ENCODE measurements at places on chromosomes 4 and X. TPM values are rescaled to one million over a fixed set of nuclear protein-coding genes. Genes with fewer than 3 reads are reported as not detected.

DNA sequence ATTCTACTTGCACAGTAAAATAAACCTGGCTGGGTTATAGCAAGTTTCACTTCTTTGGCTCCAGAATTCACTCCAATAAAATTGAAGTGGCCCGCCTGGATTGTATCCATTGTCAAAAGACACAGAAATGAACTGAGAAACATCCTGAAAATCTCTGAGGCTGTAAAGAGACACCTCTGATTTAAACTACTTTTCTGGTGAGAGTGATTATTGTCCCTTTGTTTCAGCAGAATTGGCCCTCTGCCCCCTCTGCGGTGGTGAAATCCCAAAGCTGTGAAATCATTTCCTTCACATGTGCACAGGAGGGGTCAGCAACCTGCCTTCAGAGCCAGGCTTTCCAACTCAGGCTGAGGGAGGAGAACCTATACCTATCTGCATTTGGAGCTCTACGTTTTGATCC lies 23.0 kb downstream of the GAB3 start:
- H3K27me3 ChIP-seq = no peaks in the 10 kb centered on the region
- peaks cover 74% of the 10 kb centered on the region for H3K4me1 ChIP-seq
- H3K36me3 ChIP-seq = no peaks in the 10 kb centered on the region
- peak; percentile 93 for DNase-seq
- H3K27ac ChIP-seq = peak overlapping the region; percentile 86
- no peak overlapping the region for H3K4me3 ChIP-seq

GRCh38 chr4:150098214-150098613 lies 20.0 kb downstream of the DCLK2 start:
- no peak overlapping the region for H3K27ac ChIP-seq
- no peak overlapping the region for H3K4me3 ChIP-seq
- no peaks in the 10 kb centered on the region for H3K36me3 ChIP-seq
- no peak for DNase-seq
- H3K27me3 ChIP-seq = no peaks in the 10 kb centered on the region

The CEP135 gene
- 4.0 TPM for total RNA-seq

DNA sequence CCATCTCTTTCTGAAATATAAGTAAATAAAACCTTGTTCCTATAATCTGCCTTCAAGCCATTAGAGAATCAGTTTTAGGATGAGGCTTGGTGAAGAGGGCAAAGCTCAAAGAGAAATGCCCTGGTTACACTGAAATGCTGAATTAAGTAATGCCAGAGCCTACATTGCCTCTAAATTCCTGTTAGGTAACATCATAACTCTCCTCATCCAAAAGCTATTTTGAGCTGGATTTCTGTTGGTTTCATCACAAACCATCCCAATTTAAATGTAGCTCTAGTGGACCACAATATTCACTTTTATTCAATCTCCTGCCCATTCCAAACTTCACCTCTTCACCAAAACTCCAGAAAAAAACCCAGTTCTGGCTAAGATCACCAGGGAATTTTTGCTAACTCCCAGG lies 1319.7 kb upstream of the TENM3 start:
- H3K4me3 ChIP-seq = no peak overlapping the region
- H3K27ac ChIP-seq = no peak overlapping the region
- H3K27me3 ChIP-seq = no peaks in the 10 kb centered on the region
- H3K36me3 ChIP-seq = no peaks in the 10 kb centered on the region

DNA sequence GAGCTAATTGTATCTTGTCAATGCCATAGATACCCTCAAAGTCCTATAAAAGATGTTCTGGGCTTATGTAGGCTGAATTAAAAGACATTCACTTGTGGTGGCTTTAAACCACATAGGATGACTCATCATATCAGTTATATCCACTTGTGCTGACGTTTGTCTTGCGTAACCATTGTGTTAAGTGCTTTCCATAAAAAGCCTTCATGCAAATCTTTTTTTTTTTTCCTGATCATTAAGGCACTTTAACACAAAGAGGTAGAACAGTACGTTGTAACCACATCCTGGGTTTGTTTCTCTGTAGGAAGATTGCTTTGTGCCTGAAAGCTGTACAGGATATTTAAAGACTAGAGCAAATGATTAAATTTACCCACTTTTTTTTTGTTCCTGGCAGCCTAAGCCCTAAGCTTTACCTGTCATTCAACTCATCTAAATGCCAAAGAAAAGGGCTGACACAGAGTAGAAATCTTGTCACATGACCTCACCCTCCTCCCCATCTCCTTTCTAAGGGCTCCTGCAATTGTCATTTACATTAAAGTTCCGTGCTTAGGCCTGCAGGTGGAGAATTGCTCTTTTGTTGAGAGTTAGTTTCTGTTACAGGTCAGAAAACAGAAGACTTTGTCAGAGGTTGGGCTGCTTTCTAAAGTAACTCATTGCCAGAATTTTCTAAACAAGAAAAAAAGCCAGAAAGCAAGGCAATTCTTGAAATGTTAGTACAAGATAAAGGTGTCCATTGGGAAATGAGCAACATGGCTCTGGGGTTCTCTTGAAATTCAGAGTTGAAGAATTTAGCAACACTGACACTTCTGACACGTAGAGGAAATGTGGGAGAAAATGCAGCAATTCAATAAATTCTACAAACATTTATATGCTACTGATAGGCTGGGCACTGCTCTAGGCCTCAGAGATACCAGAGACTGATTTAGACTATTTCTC lies 555.6 kb downstream of the PPARGC1A start:
- H3K4me1 ChIP-seq = peaks cover 10% of the 10 kb centered on the region
- H3K4me3 ChIP-seq = no peak overlapping the region
- no peak for DNase-seq
- H3K36me3 ChIP-seq = no peaks in the 10 kb centered on the region
- H3K27ac ChIP-seq = no peak overlapping the region
- no peaks in the 10 kb centered on the region for H3K27me3 ChIP-seq

DNA sequence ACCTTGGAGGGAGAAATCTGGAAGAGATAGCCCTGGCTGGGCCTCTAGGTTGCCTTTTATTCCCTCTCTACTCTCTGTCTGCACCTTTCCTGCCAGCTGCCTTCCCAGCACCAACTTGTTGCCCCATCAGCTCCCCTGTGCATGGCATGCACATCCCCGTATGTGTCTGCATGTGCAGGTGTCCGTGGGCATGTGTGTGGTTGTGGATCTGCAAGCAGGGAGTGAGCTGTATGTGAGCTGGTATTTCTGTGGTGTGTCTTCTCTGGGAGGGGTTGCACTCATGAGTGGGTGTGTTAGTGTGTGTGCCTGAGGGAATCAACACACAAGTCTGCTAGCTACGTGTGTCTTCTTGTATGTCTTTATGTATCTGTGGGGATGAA lies 9.9 kb downstream of the L1CAM start:
- no peaks in the 10 kb centered on the region for H3K27me3 ChIP-seq
- H3K36me3 ChIP-seq = no peaks in the 10 kb centered on the region
- H3K27ac ChIP-seq = no peak overlapping the region
- no peak overlapping the region for H3K4me3 ChIP-seq
- H3K4me1 ChIP-seq = no peaks in the 10 kb centered on the region

DNA sequence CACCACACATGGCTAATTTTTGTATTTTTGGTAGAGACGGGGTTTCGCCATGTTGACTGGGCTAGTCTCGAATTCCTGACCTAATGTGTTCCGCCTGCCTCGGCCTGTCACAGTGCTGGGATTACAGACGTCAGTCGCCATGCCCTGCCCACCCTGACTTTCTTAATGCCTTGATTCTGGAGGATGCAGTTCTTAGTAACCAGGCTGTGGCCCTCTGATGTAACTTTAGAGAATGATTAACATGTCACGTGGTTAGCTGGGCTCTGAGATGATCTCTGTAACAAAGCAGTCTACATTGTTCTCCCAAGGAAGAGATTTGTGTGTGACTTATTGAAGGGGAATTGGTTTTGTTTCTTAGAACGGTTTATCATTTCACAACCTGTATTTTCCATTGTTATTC lies 30.6 kb downstream of the ANK2 start:
- H3K27me3 ChIP-seq = no peaks in the 10 kb centered on the region
- H3K27ac ChIP-seq = no peak overlapping the region
- H3K4me1 ChIP-seq = no peaks in the 10 kb centered on the region
- DNase-seq = no peak

DNA sequence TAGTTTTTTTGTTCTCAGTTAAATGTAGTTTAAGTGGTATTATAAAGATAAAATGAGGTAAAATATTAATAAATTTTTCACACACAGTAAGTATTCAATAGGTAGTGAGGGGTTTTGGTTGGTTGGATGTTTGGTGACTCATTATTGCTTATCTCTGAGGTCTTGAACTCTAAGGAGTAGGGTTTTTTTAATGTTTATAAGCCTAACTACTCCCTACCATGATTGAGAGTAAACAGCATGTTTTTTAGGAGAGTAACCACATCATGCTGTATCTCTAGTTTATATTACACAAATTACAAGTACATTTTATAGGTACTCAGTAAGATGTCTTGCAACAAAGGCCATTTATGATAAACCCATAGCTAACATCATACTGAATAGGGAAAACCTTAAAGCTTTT lies 181.6 kb downstream of the MAPK10 start:
- H3K36me3 ChIP-seq = no peaks in the 10 kb centered on the region
- DNase-seq = no peak
- H3K27ac ChIP-seq = no peak overlapping the region
- H3K4me1 ChIP-seq = no peaks in the 10 kb centered on the region
- H3K4me3 ChIP-seq = no peak overlapping the region
- H3K27me3 ChIP-seq = no peaks in the 10 kb centered on the region

DNA sequence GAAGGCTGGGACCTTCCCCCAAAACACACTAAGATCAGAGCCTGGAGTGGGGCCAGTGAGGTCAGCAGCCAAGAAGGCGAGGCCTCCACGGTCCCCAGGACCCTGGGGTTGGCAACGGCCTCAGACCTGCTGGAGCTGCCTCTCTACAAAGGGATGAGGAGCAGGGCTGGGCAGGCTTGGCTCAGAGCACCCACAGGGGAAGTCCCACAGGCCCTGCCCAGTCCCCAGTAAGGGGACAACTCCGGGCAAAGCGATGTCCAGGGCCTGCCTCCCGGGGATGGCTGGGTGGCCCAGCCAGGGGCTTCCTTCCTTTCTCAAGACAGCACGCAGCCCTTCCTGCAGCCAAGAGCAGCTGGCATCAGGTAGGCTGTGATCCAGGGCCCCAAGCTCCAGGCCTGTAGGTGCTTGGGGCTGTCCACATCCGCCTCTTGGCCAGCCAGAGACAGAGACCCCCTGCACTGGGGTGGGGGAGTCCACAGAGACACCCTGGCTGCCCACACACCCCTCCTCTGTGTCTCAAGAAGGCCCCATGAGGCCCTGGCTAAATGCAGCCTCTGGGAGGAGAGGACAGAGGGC lies 5.7 kb downstream of the MXD4 start:
- peaks cover 43% of the 10 kb centered on the region for H3K36me3 ChIP-seq
- H3K27me3 ChIP-seq = no peaks in the 10 kb centered on the region
- peak; percentile 87 for DNase-seq
- peaks cover 80% of the 10 kb centered on the region for H3K4me1 ChIP-seq
- peak overlapping the region; percentile 93 for H3K27ac ChIP-seq

- H3K36me3 ChIP-seq = no peaks in the 10 kb centered on the region
- H3K4me1 ChIP-seq = no peaks in the 10 kb centered on the region
- DNase-seq = no peak
- H3K27me3 ChIP-seq = no peaks in the 10 kb centered on the region
Observed at GRCh38 chr4:84547211-84547610, 35.7 kb upstream of the CDS1 start.

DNA sequence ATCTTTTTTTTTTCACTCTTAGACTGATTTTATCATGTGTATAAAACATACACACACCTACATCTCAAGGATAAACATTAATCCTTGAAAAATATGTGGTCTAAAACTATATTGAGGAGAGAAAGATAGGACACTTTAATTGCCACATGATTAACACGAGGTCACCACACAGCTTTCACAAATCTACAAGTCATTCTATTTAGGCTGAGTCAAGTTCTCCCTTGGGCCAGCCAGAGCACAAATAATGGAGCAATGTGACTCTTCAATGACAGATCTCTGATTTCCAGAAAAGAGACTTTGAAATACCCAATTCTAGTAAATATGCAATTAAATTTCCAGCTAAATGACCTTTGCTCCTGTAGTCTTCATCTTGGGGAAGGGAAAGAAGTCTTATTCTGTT lies 12.9 kb upstream of the ADH4 start:
- no peak for DNase-seq
- H3K27me3 ChIP-seq = no peaks in the 10 kb centered on the region
- H3K4me1 ChIP-seq = no peaks in the 10 kb centered on the region
- no peak overlapping the region for H3K27ac ChIP-seq

GRCh38 chr4:24456431-24456830 lies 127.9 kb downstream of the DHX15 start:
- no peaks in the 10 kb centered on the region for H3K36me3 ChIP-seq
- no peak for DNase-seq
- H3K27ac ChIP-seq = no peak overlapping the region
- H3K27me3 ChIP-seq = no peaks in the 10 kb centered on the region
- H3K4me3 ChIP-seq = no peak overlapping the region

- no peak for DNase-seq
- H3K4me3 ChIP-seq = no peak overlapping the region
- H3K36me3 ChIP-seq = no peaks in the 10 kb centered on the region
- no peaks in the 10 kb centered on the region for H3K27me3 ChIP-seq
- H3K4me1 ChIP-seq = no peaks in the 10 kb centered on the region
- H3K27ac ChIP-seq = no peak overlapping the region
Observed at GRCh38 chr4:188879598-188879997, 740.4 kb downstream of the TRIML1 start.

DNA sequence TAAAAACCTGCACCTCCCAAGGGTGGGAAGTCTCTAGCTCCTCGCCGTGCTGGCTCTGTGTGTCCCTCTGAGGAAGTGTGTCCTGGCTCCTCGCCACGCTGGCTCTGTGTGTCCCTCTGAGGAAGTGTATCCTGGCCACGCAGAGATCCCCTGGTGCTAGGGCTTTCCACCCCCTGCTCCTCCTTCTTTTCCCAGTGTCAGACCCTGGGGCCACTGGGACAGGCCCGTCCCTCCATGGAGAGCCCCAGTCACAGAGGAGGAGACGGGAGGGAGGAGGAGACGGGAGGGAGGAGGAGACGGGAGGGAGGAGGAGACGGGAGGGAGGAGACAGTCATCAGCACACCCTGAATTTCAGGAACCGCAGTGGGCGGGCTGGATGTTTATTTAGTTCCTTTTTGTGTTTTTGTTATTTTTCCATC lies 53.8 kb upstream of the HGFAC start:
- H3K4me3 ChIP-seq = peak overlapping the region; percentile 42
- DNase-seq = peak; percentile 95

- no peak for DNase-seq
- no peaks in the 10 kb centered on the region for H3K36me3 ChIP-seq
- no peak overlapping the region for H3K4me3 ChIP-seq
Observed at GRCh38 chr4:184441461-184442313, 32.7 kb downstream of the IRF2 start.

The PNCK gene
- total RNA-seq = 28.7 TPM

The HERC3 gene
- 51.9 TPM for total RNA-seq
